Stimulated activated CD8-positive, alpha-beta memory T cell treated with anti-CD3 and anti-CD28 coated beads, Interleukin-4, amount 100 ng/mL, for 4 hours (primary cell): ENCODE measurements at places on chromosomes 3 and 15.

DNA sequence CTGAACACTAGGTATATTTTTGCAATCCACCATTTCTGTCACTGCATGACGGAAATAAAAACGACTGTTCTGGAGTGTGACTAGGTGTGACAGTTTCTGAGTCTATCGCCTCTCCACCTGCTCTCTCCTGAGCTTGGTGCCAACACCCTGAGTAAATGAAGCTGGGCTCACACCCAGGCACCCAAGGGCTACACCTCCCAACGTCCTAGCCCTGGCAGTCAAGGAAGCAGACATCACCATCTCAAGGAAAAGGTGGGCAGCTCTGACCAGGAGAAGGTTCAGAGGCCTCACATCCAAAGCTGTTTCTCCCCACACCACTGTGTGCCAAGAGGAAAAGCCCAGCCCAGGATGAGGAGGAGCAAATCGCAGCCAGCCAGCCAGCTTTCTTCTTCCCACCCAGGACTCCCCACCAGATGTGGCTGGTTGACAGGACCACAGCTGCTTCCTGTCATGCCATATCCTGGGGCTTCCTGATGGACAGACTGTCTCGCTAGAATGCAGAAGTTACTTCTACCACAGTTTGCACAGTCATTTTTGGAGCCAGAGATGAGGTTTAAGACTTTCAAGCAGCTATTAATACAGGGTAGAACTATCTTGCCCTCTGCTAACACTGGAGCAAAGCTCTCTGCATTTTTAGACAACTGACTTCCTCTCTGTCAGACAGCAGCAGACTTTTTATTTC, 3.3 kb downstream of the SCAMP2 start:
- DNase-seq = no peak

- no peak for DNase-seq
Measured at GRCh38 chr15:99677540-99678134, 55.6 kb downstream of the LYSMD4 start.

DNA sequence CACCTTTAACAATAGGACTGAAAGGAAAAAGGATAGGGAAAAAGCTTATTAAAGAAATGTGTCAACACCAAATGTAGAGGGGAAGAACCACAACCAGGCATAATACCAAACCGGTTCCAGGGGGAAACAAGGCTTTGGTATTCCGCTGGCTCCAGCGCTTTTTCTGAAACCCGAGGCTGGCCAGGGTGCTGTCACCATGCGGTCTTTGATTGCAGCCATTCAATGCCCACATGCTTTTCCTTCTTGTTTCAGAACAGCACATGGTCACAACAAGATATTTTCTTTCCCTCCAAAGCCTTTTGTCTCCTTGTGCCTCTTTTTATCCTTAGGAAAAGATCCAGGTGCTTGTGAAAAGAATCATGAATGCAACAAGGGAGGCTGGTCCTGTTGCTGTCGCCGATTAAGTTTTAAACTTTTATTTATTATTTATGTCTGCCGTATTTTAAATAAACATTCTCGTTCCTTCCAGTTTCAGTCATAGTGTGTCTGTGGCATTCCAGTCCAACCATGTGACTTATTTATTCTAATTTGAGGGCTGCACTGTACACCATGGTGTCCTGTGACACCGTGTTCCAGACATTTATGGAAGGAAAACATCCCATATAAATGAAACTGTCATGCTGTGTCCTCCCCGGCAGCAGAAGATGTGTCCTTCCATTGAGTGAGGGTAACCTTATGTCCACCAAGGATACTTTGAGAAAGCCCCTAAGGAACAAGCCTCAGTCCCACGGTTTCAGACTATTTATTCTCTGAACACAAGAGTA, 41.1 kb downstream of the CCK start:
- DNase-seq = no peak

GRCh38 chr3:31765871-31766270, 215.2 kb downstream of the OSBPL10 start:
- no peak for DNase-seq

DNA sequence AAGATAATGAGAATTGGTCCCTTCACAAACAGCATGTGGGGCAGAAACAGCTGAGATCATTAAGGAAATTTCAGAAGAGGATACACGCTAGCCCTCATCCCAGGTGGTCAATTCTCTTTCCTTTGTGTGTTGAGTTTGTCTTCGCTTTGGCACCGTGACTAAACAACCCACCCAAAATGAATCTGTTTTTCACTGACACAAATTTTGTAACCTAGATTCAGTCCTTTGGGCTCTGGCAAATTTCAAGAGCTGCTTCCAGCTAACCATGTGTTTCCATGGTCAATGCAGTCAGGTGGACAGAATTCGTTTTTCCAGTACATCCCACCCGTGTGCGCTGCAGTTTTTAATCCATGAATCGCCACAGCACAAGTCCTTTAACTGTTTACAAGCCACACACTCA, 435.4 kb downstream of the WDR72 start:
- no peak for DNase-seq

- DNase-seq = no peak
Measured at GRCh38 chr3:196938576-196938975, 3.8 kb downstream of the NCBP2 start.

DNA sequence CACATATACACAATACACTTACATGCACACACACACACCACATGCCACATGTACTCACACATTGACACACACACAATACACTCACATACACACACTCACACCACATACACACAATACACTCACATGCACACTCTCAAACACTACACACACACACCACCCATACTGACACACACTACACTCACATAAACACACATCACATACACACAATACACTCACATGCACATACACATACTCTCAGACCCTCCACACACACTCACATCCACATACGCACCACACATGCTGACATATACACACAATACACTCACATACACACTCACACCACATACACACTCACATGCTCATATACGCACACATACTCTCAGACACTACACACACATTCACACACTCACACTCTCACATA, 28.3 kb upstream of the KIF23 start:
- no peak for DNase-seq

DNA sequence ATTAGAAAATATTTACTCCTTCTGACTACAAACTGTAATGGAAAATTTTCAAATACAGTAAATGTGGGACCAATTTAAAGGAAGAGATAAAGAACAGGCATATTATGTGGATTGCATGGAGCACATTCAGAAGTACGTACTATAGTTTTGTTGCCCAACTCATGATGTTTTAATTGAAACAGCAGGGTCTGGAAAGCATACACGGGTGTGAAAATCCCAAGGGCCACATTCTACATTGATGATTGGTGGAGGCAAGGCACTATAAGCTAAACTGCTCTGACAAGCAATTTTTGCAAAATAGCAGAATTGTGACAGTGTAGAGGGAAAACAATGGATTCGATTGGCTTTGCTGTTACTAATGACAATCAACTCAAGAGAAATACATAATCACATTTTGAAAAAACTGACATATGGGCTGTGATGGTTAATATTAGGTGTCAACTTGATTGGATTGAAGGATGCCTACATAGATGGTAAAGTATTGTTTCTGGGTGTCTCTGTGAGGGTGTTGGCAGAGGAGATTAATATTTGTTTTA, 458.6 kb downstream of the PYDC2 start:
- DNase-seq = no peak

GRCh38 chr3:85576091-85576690, 617.4 kb downstream of the CADM2 start:
- DNase-seq = no peak

- DNase-seq = no peak
Measured at GRCh38 chr15:69395991-69396390, 18.2 kb upstream of the KIF23 start.

GRCh38 chr3:107213044-107213669, 164.1 kb upstream of the CCDC54 start:
- no peak for DNase-seq

- peak; percentile 15 for DNase-seq
Measured at GRCh38 chr15:84878504-84878903, 6.0 kb upstream of the SLC28A1 start.

GRCh38 chr3:186471771-186472170, 72.4 kb downstream of the CRYGS start:
- DNase-seq = no peak

DNA sequence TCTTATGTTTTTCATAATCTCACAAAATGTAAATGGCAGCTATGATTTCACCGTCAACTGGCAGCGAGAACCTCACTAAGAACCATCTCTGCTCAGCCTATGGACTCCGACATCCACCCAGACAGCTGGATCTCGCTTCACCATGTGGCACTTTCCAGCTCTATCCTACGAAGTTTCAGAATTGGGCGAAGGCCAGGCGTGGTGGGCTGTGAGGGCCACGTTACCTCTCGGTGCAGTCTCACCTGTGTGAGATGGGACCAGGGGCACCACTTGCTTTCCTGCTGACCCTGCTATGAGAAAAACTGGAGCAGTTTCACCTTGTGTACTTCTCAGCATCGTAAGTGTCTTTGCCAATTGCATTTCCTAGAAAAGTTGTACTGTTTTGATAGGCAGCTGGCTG, 32.3 kb downstream of the CHDH start:
- DNase-seq = no peak

DNA sequence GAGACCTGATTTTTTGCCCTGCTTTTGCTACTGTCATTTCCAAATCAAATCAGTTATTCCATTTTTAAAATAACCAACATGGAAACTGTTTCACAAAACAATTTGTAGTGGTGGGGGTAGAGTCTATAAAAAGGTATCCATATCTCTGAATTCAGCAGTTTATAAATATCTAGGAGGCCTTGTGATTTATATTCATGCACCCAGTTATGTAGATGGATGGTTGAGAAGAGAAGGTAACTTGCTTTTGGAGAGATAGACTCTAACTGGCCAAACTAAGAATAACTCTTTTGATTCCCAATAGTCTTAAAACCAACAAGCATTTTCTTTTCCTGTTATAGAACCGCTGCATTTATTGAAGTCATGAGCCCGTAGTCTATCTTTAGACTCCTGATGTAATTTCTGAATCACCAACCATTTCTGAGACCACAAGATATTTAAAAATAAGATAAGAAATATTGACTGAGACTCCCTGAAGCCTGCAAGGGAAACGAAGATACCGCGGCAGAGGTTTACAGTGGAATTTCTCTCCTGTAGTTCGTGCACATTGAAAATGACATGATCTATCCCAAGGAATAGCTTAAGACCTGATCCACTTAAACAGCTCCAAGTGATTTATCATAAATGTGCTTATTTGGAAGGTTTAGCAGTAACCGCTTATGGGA, 68.5 kb downstream of the SAMMSON start:
- no peak for DNase-seq

- no peak for DNase-seq
Measured at GRCh38 chr3:115381573-115381912, 234.5 kb upstream of the ZBTB20 start.

- no peak for DNase-seq
Measured at GRCh38 chr3:153079386-153079785, 82.6 kb upstream of the RAP2B start.

GRCh38 chr3:80036176-80036575, 268.4 kb upstream of the ROBO1 start:
- DNase-seq = no peak

DNA sequence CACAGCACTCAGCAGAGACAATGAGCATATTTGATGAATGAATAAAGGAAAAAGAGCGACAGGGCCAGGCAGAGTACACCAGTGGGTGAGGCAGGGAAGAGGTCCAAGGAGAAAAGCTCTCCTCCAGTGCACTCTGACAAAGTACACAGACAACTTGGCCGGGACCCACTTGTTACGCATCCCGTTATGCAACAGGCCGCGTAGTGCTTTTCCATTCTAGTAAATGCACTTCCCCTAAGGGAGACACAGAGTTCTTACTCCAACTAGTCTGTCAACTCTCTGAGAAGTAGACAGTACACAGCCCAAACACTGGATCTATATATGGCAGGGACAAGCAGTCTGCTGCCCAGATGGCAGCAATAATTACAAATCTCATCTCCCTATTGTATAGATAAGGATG, 18.5 kb downstream of the LARP6 start:
- DNase-seq = no peak
